ENCODE measurements at places on chromosomes 6 and 20.

GRCh38 chr6:124073820-124074587, 270.3 kb downstream of the NKAIN2 start:
- DNase-seq, result no peak

- DNase-seq, result no peak
These were observed 36.4 kb downstream of the MYLK4 start for GRCh38 chr6:2714111-2714895.

- DNase-seq, result no peak
These were observed 2.1 kb downstream of the HLA-DPB1 start for GRCh38 chr6:33077908-33078307.

- no peak for DNase-seq
These were observed 82.5 kb downstream of the TRIM27 start for GRCh38 chr6:28841290-28841689.

GRCh38 chr20:45433976-45434375, 18.0 kb downstream of the PIGT start:
- DNase-seq, result no peak

GRCh38 chr20:43238833-43239232, 49.1 kb upstream of the PTPRT start:
- no peak for DNase-seq

- peak; percentile 90 for DNase-seq
These were observed at the start of gene UTRN for GRCh38 chr6:144284783-144285547. UTRN (plus strand) TSS chr6:144285335; CDS start chr6:144291829, 6,494 bp downstream.

GRCh38 chr6:109039795-109040194, 54.9 kb downstream of the SESN1 start:
- no peak for DNase-seq

GRCh38 chr6:43009124-43009523, 4.6 kb downstream of the MEA1 start:
- no peak for DNase-seq

DNA sequence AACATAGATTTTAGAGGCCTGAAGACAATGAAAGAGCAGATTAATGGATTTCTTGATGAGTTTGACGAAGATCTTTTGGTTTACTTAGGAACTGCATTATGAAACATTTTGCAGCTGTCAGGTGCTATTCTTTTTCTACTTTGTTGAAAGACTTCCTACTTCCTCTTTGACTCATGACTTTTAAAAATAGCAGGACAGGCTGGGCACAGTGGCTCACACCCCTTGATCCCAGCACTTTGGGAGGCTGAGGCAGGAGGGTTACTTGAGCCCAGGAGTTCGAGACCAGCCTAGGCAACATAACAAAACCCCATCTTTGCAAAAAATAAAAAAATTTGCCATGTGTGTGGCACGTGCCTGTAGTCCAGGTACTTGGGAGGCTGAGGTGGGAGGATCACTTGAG, 52.0 kb downstream of the ITCH start:
- DNase-seq, result no peak

GRCh38 chr6:35507221-35507620, 5.5 kb downstream of the TULP1 start:
- DNase-seq, result no peak

- no peak for DNase-seq
These were observed 43.1 kb downstream of the STK38 start for GRCh38 chr6:36504181-36504580.

DNA sequence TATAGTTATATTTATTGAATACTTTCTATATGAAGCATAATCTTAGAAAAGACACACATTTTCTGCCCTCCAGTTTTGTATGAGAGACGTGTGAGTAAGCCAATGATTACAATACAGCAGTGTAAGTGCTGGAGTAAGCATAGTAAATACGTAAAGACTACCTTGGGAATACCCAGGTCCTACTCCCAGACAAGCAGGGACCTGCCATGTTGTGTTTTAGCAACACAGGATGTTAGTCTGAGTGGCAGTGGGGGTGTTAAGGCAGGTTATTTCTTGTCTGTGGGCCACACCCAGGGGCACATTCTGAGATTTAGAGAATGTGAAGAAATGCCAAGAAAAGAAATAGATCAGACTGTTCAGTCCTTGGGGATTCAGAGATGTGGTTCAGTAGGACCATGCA, 34.3 kb upstream of the RNF144B start:
- no peak for DNase-seq

- no peak for DNase-seq
These were observed 115.3 kb downstream of the AHI1 start for GRCh38 chr6:135382182-135382628.

GRCh38 chr6:22036699-22037098, 260.1 kb downstream of the PRL start:
- DNase-seq, result no peak

GRCh38 chr6:106084106-106084988, 1.8 kb upstream of the PRDM1 start:
- no peak for DNase-seq

DNA sequence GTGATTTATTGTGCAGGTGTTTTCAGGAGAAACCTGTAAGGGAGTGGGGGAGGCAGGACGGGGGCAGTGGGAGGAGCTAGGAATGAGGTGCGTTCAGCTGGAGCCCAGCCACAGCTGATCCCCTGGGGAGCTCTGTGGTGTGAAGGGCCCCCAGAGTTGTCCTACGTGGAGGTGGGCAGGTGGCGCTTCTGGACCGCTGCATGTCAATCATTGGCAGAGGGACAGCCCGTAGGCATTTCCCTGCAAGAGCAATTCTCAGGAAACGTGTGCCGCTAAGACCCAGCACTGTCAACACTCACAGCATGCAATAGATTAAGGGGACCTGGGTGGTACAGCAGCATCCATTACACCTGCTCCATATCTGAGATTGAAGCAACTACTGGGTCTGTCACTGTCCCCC, 88.0 kb downstream of the PRND start:
- no peak for DNase-seq

DNA sequence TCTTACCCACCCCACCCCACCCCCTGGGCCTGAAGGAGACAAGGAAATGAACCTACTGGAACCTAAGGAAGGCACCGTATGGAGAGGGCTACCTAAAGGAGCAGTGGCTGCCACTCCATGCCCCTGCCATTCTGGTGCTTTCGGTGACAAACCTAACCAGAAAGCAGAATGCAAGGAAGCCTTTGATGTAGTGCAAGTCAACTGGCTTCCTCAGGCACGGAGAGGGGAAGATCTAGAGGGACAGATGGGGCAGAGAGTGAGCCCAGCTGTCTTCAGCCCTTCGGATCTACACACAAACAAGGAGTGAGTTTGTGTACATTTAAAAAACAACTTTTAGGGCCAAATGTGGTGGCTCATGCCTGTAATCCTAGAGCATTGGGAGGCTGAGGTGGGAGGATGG, 39.5 kb downstream of the PPP1R16B start:
- no peak for DNase-seq

- no peak for DNase-seq
These were observed 130.1 kb upstream of the ASCC3 start for GRCh38 chr6:101011186-101011585.

DNA sequence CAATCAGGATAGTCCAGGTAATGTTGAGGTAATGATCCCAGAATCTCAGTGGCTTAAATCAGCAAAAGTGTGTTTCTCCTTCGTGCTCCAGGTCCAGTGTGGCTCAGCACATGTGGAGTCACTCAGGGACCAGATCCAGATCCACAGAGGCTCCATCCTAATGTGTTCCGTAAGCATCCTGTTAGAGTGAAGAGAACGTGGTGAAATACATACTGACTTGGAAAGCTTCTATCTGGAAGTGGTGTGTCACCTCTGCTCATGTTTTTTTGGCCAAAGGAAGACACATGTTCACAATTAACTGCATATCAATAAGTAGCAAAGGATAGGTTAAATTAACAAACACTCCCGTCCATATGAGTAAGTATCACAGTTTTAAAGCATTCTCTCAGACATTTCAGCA, 26.8 kb upstream of the PREP start:
- DNase-seq, result no peak

DNA sequence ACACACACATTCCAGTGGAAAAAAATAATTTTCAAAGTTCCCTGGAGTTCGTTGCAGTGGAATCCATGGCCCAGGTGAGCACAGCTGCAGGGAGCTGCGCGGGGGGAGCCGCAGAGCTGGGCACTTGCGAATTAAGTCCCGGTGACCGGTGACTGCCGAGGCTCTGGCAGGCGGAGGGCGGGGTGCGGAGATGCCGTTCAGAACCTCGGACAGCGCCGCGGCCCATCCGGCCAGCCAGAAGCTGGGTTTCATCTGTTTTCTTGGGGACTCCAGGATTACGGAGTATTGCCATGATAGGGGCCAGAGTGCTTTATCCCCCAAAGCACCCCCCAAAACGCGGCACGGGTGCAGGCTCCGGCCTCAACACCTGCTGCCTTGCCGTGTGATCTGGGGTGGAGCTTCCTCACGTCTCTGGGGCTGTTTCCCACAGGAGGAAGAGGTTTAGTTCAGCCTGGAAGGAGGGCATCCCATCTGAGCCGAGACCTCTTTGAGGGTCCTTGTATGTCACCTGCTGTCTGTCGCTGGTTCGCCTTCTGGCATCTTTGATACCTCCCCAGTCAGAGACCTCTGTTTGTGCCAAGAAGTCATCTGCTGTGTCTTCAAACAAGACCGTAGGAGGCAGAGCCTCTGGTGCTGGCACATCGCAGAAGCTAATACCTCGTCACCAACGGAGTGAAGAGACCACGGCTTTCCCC, 99.4 kb downstream of the YTHDF1 start:
- DNase-seq, result no peak

DNA sequence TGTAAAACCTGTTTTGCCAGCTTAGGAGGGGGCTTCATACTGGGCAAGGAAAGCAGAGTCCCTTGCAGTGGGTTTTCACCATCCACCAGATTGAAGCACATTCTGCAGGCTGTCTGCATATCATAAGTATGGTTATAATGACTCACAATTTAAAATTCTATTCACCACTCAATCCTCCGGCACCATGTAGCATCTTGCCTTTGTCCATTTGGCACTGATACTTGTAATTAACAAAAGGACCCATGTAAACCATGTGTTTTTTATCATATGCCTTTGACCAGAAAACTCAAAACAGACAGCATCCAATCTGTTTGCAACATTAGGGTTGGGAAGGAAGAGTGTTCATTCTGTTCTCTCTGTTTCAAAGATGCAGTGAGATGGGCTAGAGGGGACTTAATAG, 3.0 kb downstream of the CD83 start:
- DNase-seq, result no peak

DNA sequence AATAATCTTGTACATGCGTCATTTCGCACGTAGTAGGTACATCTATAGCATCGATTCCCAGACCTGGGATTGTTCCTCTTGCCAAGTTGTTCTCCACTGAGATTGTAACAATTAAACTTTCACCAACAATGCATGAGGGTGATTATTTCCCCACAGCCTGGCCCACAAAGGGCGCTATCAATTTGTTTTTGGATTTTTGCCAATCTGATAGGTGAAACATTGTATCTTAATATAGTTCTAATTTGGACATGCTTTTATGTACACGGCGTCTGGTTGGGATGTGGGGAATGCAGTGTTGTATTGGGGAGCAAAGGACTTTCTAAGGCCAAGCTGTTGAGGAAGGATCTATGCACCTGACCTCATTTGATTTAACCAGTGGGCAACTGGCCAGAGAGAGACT, 59.5 kb downstream of the VEGFA start:
- no peak for DNase-seq

DNA sequence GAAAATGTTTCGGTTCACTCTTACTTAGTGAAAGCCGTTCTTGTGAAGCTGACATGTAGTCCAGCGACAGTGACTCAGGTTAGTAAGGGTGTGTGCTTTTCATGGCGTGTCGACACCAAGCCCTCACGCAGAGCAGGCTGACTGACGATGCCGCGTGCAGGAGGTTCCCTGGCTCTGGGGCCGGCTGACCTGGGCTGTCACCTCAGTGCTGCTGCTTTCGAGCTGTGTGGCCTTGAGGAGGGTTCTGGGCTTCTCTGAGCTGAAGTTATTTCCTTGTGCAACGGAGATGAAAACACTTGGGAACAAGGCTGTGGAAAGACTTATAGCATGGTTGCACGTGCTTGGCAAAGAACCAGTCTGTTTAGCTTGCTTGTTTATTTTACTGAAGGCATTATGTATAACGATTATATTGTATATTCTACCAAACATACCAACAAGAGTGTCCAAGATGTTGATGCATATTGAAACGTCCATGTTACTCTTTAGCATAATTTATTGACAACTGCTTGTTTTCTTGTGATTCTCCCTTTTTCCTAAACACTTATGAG, 59.2 kb downstream of the PHACTR3 start:
- no peak for DNase-seq

- no peak for DNase-seq
These were observed 775 bp downstream of the PIGU start for GRCh38 chr20:34675993-34676641.

DNA sequence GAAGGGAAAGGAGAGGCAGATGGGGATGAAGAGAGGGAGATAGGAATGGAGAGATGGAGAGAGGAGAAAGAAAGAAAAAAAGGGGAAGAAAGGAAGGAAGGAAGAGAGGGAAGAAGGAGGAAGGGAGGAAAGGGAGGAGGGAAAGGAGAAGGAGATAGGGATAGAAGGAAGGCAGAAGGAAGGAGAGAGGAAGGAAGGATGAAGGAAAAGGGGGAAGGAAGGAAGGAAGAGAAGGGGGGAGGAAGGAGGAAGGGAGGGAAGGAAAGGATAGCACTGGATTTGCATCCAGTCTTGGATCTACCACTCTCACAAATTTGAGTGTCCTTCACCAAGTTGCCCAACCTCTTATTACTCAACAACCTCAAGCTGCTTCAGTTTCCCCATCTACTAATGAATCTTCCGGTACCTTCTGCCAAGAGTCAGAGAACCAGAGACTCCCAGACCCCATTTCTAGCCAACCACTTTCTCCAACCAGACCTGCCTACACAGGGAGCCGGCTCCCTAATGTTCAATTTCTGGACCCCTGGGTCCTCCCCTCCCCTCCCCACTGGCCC, 79.7 kb upstream of the FOXP4 start:
- no peak for DNase-seq

DNA sequence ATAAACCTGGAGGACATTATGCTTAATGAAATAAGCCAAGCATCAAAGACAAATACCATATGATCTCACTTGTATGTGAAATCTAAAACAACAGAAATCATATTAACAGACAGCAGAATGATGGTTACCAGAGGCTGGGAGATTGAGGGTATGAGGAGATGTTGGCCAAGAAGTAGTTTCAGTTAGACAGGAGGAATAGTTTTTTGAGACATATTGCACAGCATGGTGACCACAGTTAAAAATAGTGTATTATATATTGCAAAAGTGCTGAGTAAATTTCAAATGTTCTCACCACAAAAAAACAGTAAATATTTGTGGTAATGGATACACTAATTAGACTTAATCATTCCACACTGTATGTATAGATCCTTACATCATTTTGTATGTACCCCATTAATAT, 1.8 kb downstream of the GABRR1 start:
- no peak for DNase-seq

DNA sequence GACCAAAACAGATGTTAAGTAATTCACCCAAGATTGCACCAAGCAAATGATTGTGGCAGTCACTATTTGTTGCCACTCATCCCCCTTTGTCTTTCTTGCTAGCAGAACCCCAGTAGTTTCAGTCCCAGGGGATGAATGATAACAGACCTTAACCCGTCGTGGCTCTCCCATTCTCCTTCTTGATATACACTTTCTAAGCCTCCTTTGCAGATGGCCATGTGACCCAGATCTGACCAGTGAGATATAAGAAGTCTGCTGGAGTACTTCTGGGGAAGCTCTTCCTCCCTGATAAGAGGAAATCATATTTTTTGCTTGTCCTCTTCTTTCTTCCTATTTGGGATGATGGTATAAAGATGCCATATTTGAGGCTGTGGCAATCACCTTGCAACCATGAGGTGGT, 9.6 kb upstream of the SH3BGRL2 start:
- DNase-seq, result no peak

Measured in cardiac septum (tissue), 1 donor.